ENCODE measurements at places on chromosomes 16 and 17.

DNA sequence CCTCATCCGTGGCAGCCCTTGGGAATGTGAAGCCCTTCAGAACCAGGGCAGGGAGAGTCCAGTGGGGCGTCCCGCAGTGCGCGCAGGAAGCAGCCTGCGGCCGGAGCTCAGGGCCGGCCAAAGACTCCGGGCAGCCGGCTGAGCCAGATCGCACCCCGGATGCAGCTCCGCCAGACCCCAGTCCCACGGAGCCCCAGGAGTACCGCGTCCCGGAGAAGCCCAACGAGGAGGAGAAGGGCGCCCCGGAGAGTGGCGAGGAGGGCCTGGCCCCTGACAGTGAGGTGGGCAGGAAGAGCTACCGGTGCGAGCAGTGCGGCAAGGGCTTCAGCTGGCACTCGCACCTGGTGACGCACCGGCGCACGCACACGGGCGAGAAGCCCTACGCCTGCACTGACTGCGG is 6.9 kb downstream of the ZNF205 start:
- no peak for DNase-seq

DNA sequence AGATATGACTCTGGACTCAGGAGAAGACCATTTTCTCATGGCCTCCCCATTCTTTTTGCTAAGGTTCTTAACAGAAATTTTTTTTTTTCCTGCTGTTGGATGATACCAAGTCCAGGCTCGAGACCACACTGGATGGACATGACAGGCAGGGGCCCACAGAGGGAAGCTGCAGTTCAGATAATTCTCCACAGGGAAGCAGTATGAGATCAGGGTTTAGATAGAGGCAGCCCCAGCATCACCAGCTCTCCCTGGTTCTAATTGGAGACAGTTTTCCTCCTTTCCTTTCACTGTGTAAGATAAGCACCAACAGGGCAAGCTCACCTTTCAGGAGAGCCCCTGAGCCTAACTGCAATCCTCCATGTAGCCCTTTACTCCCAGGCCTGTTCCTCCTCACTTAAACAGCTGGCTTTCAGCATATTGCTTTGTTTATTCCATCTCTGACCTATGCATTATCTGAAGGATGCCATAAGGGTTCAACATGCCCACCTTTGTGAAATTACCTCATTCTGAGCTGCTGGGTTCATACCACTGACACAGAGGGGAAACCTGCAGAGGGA is 108.1 kb downstream of the SNX11 start:
- no peak for DNase-seq

DNA sequence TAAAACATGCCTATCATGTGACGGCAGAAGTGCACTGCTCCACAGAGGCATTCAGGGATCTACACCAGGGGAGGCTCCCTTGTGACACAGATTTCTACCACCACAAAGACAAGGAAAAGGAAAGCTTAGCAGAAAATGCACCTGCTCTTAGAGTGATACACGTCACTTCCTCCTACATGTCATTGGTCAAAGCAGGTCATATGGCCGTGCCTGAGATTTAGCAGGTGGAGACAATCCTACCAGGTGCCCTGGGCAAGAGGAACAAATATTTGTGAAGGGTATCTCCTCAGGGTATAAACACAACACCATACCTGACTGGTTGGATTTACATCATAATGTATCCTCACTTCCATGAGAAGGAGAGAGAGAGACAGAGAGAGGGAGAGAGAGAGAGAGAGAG is 362.1 kb downstream of the HS3ST4 start:
- no peak for DNase-seq

DNA sequence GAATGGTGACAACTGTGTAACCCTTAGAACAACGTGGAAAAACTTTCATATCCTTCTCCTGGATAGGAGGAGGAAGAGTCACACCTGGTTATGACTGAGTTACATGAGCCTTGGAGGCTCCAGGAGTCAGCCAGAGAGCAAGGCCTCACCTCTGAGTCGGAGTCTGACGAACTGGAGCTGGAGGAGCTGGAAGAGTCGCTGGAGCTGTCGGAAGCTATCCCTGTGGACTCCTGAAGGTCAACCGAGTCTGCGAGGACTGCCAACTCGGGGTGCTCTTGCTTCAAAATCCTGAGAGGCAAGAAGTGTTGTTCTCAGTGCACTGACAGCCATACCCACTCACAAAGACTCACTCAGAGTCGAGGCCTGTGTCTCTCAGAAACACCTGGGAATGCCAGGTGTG is 6.2 kb downstream of the JMJD6 start:
- DNase-seq, result no peak

GRCh38 chr17:76420356-76421043 is 32.5 kb downstream of the UBE2O start:
- DNase-seq, result no peak

GRCh38 chr16:6374821-6375220 is 957.8 kb upstream of the RBFOX1 start:
- no peak for DNase-seq

GRCh38 chr17:77451894-77452852 is 311.4 kb downstream of the SEC14L1 start:
- no peak for DNase-seq

- no peak for DNase-seq
Observed at GRCh38 chr16:67407176-67407787, 9.0 kb downstream of the ZDHHC1 start.

GRCh38 chr17:37490638-37491614 is 1.2 kb downstream of the DUSP14 start:
- no peak for DNase-seq

DNA sequence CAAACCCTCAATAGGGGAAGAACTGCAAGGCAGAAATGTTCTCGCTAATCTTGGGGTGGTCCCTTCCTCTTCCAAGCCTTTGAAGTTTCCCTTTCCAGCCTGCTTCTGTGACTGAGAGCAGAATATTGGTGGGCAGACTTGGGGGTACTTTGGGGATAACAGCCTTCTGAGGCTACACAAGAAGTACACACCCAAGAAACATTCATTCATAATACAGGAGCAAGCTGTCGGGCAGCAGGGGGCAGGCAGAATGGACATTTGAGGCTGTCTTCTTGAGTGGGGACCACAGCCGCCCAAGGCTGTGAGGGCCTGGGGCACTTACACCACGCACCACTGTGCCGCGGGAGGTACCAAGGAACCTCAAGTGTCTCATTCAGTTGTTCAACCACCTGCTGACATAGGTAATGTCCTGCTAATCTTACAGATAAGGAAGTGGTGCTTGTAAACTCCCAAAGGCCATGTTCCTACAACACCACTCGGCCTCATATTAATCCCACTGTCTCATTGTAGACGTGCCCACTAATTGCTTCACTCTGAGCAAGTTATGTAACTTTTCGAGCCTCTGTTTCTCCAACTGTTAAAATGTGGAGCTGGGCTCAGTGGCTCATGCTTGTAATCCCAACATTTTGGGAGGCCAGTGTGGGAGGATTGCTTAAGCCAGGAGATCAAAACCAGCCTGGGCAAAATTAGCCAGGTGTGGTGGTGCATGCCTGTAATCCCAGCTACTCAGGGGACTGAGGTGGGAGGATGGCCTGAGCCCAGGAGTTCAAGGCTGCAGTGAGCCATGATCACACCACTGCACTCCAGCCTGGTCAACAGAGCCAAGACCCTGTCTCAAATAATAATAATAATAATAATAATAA is 2.5 kb upstream of the MRPS23 start:
- DNase-seq, result no peak

DNA sequence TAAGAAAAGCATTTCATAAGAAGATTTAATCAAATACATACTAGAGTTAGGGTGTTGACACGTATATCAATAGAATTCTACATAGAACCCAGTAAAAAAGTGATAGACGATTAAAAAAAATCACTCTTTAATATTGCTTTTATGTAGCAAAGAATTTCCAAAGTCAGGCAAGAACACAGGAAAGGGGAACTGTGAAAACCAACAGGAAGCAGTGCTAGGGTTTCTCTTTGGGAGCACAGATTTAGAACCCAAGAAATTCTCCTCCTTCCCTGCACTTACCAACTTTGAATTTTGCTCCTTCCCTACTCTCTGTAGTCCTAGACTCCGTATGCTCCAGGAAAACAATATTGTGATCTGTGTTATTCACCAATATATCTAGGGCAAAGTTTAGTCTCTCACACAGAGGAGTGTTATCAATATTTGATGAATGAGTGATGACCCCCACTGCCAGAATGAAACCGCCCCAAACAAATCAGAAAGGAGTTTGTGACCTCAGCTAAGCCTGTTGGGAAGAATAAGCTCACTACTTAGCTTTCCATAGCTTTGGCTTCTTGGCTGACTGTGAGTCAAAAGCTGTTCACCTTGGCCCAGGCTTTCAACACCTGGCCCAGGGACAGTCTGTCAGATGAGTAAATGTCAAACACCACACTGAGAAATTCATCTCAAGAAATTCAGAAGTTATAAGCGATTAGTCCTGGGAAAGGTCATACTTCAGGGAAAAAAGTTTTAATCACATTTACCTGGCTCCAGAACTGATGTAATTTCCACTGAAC is 8.6 kb downstream of the RFWD3 start:
- DNase-seq, result no peak

GRCh38 chr17:50680126-50680525 is 27.6 kb downstream of the ANKRD40 start:
- no peak for DNase-seq

GRCh38 chr17:80701730-80702129 is 157.1 kb downstream of the RPTOR start:
- no peak for DNase-seq

DNA sequence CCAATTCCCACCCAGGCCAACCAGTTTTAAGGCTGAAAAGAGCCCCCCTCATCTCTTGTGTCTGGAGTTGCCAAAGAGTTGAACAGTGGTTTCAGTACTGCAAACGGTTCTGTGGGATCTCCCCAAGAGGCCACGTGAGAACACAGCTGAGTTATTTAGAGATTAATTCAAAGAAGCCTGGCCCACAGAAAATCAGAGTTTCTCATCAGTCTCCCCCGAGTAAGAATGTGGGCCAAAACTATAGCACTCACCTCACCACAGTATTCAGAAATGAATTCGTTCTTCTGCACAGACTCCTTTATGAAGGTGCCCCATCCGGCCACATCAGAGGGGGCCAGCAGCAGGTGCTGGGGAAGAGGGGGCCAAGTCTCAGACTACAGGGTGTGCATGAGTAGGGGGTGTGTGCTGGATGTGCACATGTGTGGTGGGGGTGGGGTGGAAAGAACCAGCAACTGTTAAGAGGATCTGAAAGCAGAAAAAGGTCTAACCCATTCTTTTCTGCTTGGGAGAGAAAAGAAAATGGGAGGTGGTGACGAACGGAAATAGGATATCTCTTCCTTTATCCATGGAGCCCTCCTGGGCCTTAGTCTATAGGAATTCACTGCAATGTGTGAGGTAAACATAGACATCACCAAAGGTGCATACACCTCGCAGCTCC is 22.6 kb downstream of the CNTNAP1 start:
- no peak for DNase-seq

- no peak for DNase-seq
Observed at GRCh38 chr17:80843741-80844156, 147.9 kb upstream of the CHMP6 start.

- DNase-seq, result no peak
Observed at GRCh38 chr17:81197409-81197795, 25.4 kb downstream of the CEP131 start.

- no peak for DNase-seq
Observed at GRCh38 chr16:15459791-15460190, 25.4 kb downstream of the BMERB1 start.

DNA sequence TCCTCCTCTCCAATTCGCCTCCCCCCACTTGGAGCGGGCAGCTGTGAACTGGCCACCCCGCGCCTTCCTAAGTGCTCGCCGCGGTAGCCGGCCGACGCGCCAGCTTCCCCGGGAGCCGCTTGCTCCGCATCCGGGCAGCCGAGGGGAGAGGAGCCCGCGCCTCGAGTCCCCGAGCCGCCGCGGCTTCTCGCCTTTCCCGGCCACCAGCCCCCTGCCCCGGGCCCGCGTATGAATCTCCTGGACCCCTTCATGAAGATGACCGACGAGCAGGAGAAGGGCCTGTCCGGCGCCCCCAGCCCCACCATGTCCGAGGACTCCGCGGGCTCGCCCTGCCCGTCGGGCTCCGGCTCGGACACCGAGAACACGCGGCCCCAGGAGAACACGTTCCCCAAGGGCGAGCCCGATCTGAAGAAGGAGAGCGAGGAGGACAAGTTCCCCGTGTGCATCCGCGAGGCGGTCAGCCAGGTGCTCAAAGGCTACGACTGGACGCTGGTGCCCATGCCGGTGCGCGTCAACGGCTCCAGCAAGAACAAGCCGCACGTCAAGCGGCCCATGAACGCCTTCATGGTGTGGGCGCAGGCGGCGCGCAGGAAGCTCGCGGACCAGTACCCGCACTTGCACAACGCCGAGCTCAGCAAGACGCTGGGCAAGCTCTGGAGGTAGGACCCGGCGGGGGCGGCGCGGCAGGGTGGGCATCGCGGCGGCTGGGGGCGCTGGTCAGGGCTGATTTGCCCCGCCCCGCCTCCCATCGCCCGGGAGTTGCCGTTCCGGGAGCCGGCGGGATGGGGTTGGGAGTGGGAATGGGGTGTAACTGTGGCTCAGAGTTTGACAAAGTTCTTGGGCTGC is 567 bp downstream of the SOX9 start:
- no peak for DNase-seq

- no peak for DNase-seq
Observed at GRCh38 chr17:29573558-29573869, 5.0 kb downstream of the TP53I13 start.

- no peak for DNase-seq
Observed at GRCh38 chr17:4974115-4974670, 6.6 kb upstream of the SPAG7 start.

GRCh38 chr16:52298769-52299168 is 248.2 kb downstream of the TOX3 start:
- no peak for DNase-seq

DNA sequence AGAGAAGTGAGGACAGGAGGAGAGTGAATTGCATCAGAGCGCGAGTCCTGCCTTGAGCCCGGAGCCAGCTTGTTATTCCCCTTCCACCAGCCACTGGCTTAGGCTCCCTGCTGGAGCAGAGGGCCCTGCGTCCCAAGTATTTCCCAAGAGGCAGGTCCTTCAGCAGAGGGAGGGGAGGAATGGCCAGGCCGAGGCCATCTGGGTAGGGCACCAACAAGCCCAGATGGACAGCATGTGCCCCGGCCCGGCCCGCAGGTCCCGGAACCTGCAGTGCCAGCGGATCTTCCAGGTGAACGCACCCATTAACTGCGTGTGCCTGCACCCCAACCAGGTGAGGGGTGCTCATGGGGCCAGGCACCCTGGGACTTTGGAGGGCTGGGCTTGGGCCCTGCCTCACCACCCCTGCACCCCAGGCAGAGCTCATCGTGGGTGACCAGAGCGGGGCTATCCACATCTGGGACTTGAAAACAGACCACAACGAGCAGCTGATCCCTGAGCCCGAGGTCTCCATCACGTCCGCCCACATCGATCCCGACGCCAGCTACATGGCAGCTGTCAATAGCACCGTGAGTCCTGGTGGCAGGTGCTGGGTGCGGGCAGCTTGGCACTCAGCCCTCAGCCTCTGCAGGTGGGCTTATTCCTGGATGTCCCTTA is 1.7 kb downstream of the MLST8 start:
- no peak for DNase-seq

GRCh38 chr16:55035029-55035428 is 104.4 kb downstream of the IRX5 start:
- no peak for DNase-seq

GRCh38 chr17:76179496-76180467 is 38.7 kb upstream of the FOXJ1 start:
- DNase-seq, result no peak

- no peak for DNase-seq
Observed at GRCh38 chr17:30187573-30187972, 47.9 kb downstream of the SLC6A4 start.

All from activated T-helper 9 cell treated with anti-CD3 and anti-CD28 coated beads, Interleukin-2, amount 50 U/mL, for 16 hours (primary cell).